Neural progenitor cell (in vitro differentiated cells): ENCODE measurements at places on chromosomes 12 and 14. TPM values are rescaled to one million over a fixed set of nuclear protein-coding genes. Genes with fewer than 3 reads are reported as not detected.

DNA sequence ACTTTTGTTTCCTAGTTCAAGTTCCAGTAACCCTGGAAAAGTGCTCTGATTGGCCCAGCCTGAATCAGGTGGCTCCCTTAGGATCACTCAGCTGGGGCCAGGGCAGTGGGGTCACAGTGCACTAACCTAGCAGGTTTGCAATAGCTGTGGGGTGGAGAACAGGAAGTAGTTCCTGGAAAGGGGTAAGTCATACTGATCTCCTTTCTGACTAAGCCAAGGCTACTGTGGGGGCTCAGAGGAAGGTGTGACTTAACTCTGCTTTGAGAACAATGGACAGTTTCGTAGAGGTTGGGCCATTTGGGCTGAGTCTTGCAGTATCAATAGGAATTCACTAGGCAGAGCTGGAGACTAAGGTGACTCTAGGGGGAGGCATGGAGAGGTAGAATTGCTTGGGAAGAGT lies 89.4 kb downstream of the KIF26A start:
- no peak overlapping the region for H3K4me3 ChIP-seq
- H3K36me3 ChIP-seq, result no peaks in the 10 kb centered on the region
- H3K27me3 ChIP-seq, result no peaks in the 10 kb centered on the region

DNA sequence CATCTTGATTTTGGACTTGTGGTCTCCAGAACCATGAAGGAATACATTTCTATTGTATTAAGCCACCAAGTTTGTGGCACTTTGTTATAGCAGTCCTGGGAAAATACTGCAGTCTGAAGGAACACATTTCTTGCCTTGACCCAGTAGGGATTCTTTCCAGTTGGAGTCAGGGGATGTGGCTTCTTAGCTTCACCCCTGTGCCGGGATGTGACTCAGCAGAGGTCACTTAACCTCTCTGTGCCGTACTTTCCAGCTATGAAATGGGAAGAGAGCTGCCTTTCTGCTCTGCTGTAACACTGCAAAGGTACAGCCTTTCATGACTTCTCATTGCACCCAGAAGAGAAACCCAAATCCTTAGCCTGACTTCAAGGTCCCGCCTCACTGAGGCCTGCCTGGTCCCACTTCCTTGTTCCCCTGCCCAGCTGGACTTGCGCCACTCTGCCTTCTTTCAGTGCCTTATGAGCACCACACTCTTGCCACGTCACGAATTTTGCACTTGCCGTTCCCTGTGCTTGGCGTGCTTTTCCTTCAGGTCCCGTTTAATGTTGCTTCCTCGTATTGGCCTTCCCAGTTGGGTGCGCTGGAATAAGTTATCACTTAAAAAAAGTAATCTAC lies 24.2 kb downstream of the CHST11 start:
- no peaks in the 10 kb centered on the region for H3K27me3 ChIP-seq
- H3K36me3 ChIP-seq, result no peaks in the 10 kb centered on the region
- H3K27ac ChIP-seq, result no peak overlapping the region

DNA sequence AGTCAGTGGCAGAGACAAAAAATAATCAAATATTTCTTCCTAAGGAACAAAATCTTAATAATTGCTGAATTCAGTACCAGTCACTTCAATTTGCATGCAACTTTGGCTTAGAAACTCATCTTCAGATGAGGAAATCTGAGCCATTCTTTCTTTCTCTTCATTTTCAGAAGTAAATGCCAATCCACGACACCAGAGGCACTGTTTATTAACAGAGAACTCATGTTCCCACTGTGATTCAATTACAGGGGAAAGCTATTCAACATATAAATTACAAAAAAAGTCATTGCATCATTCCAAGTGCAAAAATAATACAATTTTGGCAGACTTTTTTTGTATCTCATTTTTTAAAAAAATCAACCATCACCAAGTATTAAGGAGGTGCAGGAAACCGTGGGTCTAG lies 816.1 kb upstream of the TMEM132C start:
- H3K27me3 ChIP-seq, result peaks cover 22% of the 10 kb centered on the region
- no peaks in the 10 kb centered on the region for H3K36me3 ChIP-seq
- H3K27ac ChIP-seq, result no peak overlapping the region

GRCh38 chr14:28407031-28407825 lies 359.4 kb upstream of the FOXG1 start:
- no peak overlapping the region for H3K4me3 ChIP-seq
- H3K27ac ChIP-seq, result no peak overlapping the region
- H3K27me3 ChIP-seq, result no peaks in the 10 kb centered on the region
- H3K36me3 ChIP-seq, result no peaks in the 10 kb centered on the region

GRCh38 chr14:74661726-74662450 lies 49.9 kb upstream of the LTBP2 start:
- no peak overlapping the region for H3K27ac ChIP-seq
- H3K4me3 ChIP-seq, result no peak overlapping the region
- H3K27me3 ChIP-seq, result no peaks in the 10 kb centered on the region

DNA sequence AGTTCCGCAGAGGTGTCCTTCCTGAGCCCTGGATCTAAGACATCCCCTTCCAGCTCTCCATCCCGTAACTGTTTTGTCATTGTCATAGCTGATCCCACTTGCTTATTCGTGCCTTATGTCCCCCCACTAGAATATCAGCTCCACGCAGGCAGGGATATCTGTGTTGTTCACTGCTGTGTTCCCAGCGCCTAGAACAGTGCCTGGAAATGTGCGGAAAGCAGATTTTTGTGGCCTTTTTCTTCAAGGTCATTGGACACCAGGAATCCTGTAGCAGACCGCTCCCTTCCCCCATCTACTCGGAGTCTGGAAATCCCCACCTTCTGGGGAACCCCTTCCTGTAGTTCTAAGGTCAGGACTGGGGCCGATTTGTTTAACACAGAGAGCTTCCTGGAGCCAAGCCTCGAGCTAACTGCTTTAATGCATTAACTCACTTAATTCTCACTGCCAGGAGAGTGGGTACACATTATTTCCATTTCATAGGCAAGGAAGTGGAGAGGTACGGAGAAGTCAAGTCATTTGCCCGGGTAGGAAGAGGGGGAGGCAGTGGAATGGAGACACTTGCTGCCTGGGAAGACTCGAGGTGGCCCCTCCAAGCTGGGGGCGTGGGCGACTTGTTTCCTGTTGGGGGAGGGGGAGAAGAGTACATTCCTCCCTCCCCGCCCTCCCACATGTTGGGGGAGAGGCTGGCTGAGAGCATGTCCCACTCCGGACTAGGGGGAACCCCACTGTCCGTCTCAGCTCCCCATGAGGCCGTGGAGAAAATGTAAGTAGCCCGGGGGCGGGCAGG lies 1.2 kb upstream of the SH2B3 start:
- H3K27ac ChIP-seq, result no peak overlapping the region
- peak; percentile 57 for DNase-seq
- H3K4me1 ChIP-seq, result peaks cover 14% of the 10 kb centered on the region
- H3K27me3 ChIP-seq, result peaks cover 37% of the 10 kb centered on the region

DNA sequence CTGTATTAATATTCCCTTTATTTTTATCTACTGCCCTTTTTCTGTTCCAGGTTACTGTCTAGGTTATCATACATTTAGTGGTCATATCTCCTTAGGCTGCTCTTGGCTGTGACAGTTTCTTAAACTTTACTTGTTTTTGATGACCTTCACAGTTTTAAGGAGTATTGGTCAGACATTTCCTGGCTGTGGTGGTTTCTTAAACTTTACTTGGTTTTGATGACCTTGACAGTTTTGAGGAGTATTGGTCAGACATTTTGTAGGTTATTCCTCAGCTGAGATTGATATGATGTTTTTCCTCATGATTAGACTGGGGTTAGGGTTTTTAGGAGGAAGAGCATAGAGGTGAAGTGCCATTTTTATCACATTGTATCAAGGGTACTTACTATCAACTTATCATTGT lies 36.4 kb downstream of the CCDC91 start:
- H3K36me3 ChIP-seq, result no peaks in the 10 kb centered on the region
- no peak overlapping the region for H3K4me3 ChIP-seq
- no peak for DNase-seq

Gene TESPA1
- total RNA-seq, result not detected in 2 replicates
